ENCODE measurements at places on chromosomes 11 and 22.

DNA sequence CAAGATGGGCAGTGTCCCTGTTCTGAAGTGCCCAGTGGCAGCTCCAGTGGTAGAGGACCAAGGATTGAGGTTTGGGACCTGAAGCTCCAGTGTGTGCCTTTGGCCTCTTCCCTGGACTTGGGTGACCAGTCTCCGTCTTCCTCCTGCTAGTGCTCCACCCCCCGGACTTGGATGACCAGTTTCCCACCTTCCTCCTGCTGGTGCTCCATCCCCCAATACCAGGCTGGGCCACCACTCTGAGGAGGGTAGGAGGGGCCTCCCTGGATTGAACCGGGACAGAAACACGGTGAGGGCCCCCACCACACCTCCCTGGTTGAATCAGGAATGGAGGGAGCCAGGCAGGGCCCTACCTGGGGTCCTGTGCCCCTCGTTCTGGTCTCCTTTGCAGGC, 10.9 kb upstream of the NEAT1 start:
- no peaks in the 10 kb centered on the region for H3K27me3 ChIP-seq
- peaks cover 20% of the 10 kb centered on the region for H3K4me1 ChIP-seq
- no peak overlapping the region for H3K27ac ChIP-seq
- DNase-seq = no peak
- no peak overlapping the region for H3K4me3 ChIP-seq
- H3K36me3 ChIP-seq = peaks cover 8% of the 10 kb centered on the region

DNA sequence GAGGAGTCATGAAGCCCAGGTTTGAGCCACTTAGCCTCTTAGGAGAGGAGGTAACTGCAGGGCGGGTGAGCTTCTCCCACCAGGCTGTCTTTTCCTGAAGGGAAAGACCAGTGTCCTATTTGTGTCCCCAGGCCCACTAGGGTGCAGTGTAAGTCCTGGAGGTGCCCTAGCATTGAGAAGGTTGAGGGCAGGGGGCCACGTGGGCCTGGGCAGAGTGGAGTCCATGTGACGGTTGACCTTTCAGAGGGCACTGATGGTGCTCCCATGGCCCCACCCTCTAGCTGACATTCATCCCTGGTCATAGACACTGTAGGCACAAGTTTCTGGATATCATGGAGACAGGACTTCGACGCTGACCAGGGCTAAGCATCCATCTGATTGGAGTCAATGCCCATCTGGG, 44.1 kb upstream of the TP53I11 start:
- H3K27me3 ChIP-seq = peaks cover 45% of the 10 kb centered on the region
- H3K4me3 ChIP-seq = no peak overlapping the region
- H3K4me1 ChIP-seq = peaks cover 19% of the 10 kb centered on the region

DNA sequence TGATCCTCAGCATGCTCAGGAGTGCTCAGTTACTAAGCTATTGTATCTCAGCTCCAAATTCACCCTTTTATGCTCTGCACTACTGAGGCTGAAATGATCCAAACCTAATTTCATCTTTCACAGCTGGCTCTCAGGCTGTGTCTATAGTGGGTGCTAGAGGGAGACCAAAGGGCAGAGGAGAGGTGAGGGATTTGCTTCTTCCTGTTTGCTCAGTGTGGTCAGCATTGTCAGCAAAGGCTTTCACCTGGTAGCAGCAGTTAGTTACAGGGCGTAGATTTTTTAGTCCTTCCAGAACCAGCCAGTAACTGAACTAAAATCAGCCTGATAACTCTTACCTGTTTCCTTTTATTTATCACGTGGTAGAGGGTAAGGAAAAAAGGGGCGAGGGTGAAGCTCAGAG, 33.2 kb downstream of the XRCC6 start:
- no peaks in the 10 kb centered on the region for H3K4me1 ChIP-seq
- H3K36me3 ChIP-seq = peaks cover 83% of the 10 kb centered on the region
- no peaks in the 10 kb centered on the region for H3K27me3 ChIP-seq
- H3K4me3 ChIP-seq = no peak overlapping the region
- DNase-seq = no peak

DNA sequence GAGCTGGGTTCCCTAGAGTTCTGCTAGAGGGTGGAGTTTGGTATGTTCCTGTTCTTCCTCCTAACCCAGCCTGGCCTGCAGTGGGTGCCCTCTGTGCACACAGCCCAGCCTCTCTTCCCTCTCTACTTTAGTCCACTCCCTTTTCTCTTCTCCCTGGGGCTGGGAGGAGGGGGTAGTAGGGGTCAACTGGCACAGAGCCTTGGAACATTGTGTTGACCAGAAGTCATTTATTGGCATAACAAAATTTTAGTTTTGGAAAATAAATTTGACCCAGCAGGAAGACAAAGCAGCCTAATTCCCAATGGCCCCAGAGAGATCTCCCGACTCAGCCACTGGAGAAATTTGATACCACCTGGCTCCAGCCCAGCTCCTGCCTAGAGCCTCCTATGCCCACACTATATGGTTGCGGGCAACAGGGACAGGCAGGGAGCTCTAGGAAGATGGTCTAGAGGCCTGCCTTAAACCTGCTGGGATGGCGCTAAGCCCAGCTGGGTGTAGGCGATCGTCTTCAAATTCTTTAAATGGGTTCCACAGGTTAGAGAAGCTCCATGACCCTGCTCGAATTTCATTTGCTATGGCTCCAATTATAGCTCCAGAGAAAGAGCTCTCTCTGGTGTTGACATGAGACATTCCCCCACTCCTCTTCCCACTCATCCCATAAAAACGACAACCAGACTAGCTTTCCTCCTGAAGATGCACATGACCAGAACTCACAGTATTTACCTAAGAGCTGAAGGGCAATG, 9.9 kb downstream of the PCSK7 start:
- H3K4me3 ChIP-seq = no peak overlapping the region
- peaks cover 22% of the 10 kb centered on the region for H3K4me1 ChIP-seq
- no peaks in the 10 kb centered on the region for H3K27me3 ChIP-seq
- H3K27ac ChIP-seq = peak overlapping the region; percentile 52
- H3K36me3 ChIP-seq = no peaks in the 10 kb centered on the region

GRCh38 chr11:113906038-113906437, 1.4 kb downstream of the HTR3B start:
- no peaks in the 10 kb centered on the region for H3K27me3 ChIP-seq
- H3K27ac ChIP-seq = no peak overlapping the region
- H3K36me3 ChIP-seq = no peaks in the 10 kb centered on the region
- H3K4me1 ChIP-seq = no peaks in the 10 kb centered on the region

- no peaks in the 10 kb centered on the region for H3K4me1 ChIP-seq
- H3K27ac ChIP-seq = no peak overlapping the region
- no peak overlapping the region for H3K4me3 ChIP-seq
- H3K36me3 ChIP-seq = no peaks in the 10 kb centered on the region
- DNase-seq = no peak
Observed at GRCh38 chr11:91199866-91200265, 977.0 kb upstream of the CHORDC1 start.

DNA sequence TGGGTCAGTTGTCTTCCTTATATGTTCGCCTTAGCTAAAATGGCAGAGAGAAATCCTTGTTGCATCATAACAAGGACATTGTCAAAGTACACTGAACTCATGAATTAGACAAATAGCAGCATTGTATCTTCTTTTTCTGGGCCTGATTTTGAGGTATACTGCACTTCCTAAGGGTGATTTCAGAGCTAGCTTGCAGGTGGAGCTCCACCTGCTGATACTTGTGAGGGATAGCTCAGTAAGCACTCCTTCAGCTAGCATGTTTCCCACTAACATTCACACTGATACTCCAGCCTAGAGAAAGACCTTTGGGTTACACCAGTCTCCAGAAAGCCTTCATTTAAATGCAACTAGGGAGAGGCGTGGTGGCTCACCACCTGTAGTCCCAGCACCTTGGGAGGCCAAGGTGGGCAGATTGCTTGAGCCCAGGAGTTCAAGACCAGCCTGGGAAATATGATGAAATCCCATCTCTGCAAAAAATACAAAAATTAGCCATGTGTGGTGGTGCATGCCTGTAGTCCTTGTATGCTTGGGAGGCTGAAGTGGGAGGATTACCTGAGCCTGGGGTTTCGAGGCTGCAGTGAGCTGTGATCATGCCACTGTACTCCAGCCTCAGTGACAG, 29.8 kb downstream of the JAM3 start:
- H3K36me3 ChIP-seq = peaks cover 26% of the 10 kb centered on the region
- H3K4me1 ChIP-seq = no peaks in the 10 kb centered on the region
- no peak for DNase-seq
- H3K27me3 ChIP-seq = no peaks in the 10 kb centered on the region

- H3K27ac ChIP-seq = no peak overlapping the region
- H3K4me1 ChIP-seq = no peaks in the 10 kb centered on the region
- no peak for DNase-seq
- no peaks in the 10 kb centered on the region for H3K27me3 ChIP-seq
- H3K4me3 ChIP-seq = no peak overlapping the region
Observed at GRCh38 chr22:30809086-30809485, 114.4 kb downstream of the OSBP2 start.

- no peaks in the 10 kb centered on the region for H3K4me1 ChIP-seq
- no peaks in the 10 kb centered on the region for H3K36me3 ChIP-seq
- no peak overlapping the region for H3K4me3 ChIP-seq
- DNase-seq = peak; percentile 11
- H3K27me3 ChIP-seq = peaks cover 23% of the 10 kb centered on the region
Observed at GRCh38 chr11:2724104-2724503, 24.3 kb upstream of the KCNQ1OT1 start.

DNA sequence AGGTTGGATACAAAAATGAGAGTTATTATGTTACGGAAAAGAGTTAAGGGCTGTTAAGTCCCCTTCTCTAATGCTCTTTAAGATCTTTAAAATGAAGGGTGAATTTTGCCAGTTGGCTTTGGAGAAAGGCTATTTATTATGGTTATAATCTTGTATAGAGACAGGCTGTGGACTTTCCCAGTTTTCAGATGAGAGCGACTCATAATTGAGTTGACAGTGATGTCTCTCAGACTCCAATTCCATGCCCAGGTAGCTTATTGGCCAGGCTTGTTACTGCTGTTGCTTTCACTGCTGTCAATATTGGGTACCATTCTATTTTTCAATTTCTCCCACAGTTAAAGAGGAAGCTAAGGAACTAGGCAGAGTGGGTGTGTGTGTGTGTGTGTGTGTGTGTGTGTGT, 13.1 kb downstream of the ENDOD1 start:
- peaks cover 16% of the 10 kb centered on the region for H3K4me1 ChIP-seq
- no peaks in the 10 kb centered on the region for H3K27me3 ChIP-seq
- no peak for DNase-seq
- no peak overlapping the region for H3K4me3 ChIP-seq

DNA sequence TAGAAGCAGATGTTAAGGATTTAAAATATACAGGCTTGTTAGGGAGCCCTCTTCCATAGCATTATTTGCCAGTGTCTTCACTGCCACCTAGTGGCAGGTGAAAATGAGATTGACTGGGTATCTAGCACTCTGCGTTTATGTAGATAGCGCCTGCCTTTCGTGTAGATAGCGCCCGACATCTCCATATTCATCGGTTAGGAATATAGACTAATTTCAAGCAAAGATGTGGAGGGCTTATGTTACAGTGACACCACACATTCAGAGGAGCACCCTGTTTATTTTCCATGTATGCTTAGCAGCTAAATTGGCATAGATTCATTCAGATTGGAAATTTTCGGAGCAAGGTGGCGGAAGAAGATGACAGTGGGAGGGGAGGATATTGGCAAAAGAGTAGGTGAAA, 72.0 kb downstream of the SLC5A12 start:
- no peaks in the 10 kb centered on the region for H3K36me3 ChIP-seq
- no peak overlapping the region for H3K27ac ChIP-seq
- no peaks in the 10 kb centered on the region for H3K27me3 ChIP-seq
- peak; percentile 83 for DNase-seq

DNA sequence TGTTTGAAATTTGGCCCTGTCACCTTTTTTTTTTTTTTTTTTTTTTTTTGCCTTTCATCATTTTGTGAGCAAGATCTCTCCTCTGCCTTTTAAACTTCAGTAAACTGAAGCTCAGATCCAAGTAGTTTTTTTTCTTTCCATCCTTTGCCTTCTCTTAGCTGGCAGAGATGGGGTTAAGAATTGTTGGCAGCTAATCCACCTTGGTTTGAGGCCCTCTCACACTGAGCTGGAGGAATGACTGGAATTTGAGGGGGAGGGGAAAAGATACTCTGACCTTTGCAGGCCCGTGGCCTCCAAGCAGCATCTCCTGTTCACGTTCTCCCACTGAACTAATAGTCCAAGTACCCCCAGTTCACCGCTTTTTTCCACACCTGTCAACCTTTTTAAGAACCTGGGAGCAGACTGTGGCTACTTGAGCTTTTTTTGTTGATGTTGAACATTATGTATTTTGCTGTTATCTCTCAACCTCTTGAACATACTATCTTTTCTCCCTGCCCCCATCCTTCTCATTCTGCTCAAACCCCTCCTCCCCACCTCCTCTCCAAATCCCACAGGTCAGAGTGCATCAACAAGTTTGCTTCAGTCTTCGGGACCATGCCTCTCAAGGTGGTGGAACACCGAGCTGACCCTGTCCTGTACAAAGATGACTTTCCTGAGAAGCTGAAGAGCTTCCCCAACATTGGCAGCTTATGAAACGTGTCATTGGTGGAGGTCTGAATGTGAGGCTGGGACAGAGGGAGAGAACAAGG, 66.2 kb downstream of the ALX4 start:
- DNase-seq = peak; percentile 91
- 0 out of 2 replicates have a peak, but pooled peaks cover 5% of the 10 kb centered on the region for H3K36me3 ChIP-seq
- H3K4me1 ChIP-seq = peaks cover 74% of the 10 kb centered on the region
- no peak overlapping the region for H3K4me3 ChIP-seq
- H3K27ac ChIP-seq = peak overlapping the region; percentile 76

GRCh38 chr11:96472085-96472484, 82.3 kb downstream of the JRKL start:
- no peak overlapping the region for H3K4me3 ChIP-seq
- no peaks in the 10 kb centered on the region for H3K27me3 ChIP-seq
- H3K36me3 ChIP-seq = no peaks in the 10 kb centered on the region

GRCh38 chr11:68370211-68371111, 58.1 kb downstream of the LRP5 start:
- DNase-seq = peak; percentile 43
- H3K27ac ChIP-seq = no peak overlapping the region
- H3K4me3 ChIP-seq = no peak overlapping the region
- no peaks in the 10 kb centered on the region for H3K27me3 ChIP-seq
- peaks cover 22% of the 10 kb centered on the region for H3K4me1 ChIP-seq
- peaks cover 10% of the 10 kb centered on the region for H3K36me3 ChIP-seq

GRCh38 chr22:39913321-39913720, 12.4 kb downstream of the GRAP2 start:
- H3K4me1 ChIP-seq = no peaks in the 10 kb centered on the region
- H3K36me3 ChIP-seq = no peaks in the 10 kb centered on the region
- H3K27me3 ChIP-seq = peaks cover 7% of the 10 kb centered on the region

DNA sequence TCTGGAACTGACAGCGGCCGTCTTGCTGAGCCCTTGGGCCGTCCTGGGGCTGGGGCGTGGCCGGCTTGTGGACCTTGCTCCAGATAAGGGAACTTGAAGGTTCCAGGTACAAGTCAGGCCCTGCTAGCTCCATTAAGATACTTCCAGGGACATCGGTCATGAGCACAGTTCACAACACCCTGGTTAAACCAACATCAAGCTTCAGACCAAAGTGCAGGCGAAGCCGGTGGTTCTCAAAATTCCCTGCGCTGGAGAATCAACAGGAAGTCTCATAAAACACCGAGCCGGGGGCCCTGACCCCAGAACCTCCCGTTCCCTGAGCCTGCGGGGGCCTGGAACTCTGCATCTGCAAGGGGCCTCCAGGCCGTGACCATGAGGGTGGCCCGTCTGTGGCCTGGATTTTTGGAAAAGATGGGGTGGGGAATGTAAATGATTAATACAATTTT, 1043.8 kb downstream of the BRD1 start:
- no peak overlapping the region for H3K27ac ChIP-seq
- H3K27me3 ChIP-seq = peaks cover 24% of the 10 kb centered on the region
- no peaks in the 10 kb centered on the region for H3K4me1 ChIP-seq
- no peak overlapping the region for H3K4me3 ChIP-seq
- DNase-seq = no peak

Measured in SJCRH30 (cell line).